ENCODE measurements at places on chromosomes 4 and X.

- no peak for DNase-seq
Observed at GRCh38 chrX:23832721-23833120, 49.7 kb downstream of the SAT1 start.

GRCh38 chrX:11305641-11306040 lies 12.4 kb downstream of the AMELX start:
- no peak for DNase-seq

DNA sequence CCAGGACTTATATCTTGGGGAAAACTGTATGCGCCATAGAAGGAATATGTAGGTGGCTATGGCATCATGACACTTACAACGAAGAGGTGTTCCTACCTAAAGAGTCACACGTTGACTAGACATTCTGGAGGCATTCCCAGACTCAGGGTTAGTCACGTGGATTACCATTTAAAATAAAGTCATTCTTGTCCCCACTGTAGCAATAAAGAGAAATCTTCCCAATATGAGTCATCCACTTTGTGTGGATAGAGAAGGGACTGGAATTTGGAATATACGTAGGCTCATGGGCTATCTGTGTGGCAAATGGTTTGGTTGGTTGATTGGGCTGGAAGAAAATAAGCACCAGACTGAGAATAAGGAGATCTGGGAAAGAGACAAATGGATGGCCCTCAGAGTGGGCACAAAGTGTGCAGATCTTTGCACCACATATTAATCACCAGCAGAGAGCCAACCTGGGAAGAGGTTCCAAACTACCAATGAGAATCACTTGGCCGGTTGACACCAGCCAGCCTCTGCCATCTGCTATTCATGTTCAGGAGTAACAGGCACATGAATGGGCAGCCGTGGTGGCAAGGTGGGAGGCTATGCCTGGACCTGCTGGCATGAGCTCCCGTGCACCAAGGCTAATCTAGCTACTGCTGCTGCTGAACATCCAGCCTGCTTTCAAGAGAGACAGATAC lies 41.0 kb downstream of the MTNR1A start:
- no peak for DNase-seq

DNA sequence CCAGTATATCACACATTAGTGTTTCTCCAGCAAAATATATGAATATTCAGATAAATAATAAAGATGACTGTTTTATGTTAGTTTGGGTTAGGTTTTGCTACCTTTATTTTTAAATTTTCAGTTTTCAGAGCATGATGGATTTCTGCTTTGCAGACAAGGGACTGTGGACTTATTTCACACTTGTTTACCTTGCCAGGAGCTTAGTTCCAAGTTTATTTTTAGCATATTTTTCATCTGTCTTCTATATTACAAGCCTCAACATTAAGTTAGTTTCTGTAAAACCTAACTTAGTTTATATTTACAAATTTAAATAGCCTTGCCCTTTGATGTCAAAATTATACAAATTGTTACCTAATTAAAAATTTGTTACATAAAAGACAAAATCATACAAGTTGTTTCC lies 163.4 kb downstream of the FBXW7 start:
- no peak for DNase-seq

- no peak for DNase-seq
Observed at GRCh38 chrX:136318895-136319597, 18.3 kb downstream of the ADGRG4 start.

GRCh38 chrX:107630031-107630689 lies 1.9 kb downstream of the PRPS1 start:
- no peak for DNase-seq

DNA sequence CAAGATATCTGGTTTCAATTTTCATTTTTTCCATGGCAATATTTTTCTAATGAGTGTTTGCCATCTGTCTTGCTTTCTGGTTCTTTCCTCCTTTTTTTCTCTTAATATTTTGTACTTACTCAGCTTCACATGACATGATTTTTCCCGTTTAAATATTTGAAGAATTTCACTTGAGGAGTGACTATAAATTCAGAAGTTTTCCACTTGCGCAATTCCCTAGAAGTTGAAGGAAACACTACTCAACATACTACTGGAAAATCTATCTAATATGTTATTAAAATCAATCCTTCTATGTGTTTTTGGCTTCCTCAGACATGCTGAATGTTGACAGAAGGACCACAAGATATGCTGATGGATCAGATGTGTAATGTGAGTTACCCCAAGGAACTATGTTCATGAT lies 36.8 kb upstream of the BANK1 start:
- no peak for DNase-seq

DNA sequence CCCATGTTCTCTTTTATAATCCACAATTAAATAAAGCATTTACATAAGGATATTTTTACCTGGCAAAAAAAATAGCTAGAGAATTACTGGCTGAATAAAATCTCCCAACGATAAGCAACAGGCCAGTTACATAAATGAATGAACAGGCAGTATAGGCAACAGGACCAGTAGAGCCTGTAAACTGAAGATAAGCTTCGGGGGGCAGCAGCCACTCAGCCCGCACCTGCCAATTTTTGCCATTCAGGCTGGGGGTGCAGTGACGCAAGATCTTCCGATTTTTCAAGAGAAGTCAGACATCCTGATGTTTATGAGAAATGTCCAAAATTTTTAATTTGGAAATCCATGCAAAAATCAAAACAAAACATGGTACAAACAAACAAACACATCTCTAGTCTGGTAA lies 49.0 kb upstream of the CDKN2AIP start:
- DNase-seq: no peak

Data from D341Med (cell line).